Frontal cortex (tissue), 4 donors: ENCODE measurements at places on chromosomes 4 and X. TPM values are rescaled to one million over a fixed set of nuclear protein-coding genes. Genes with fewer than 3 reads are reported as not detected.

The FAM184B gene
- total RNA-seq = 5.3 TPM

The FGF16 gene
- 0.41 TPM for total RNA-seq

The CXCL13 gene
- not detected for total RNA-seq

The NXF2B gene
- total RNA-seq = not detected

The MAGEA4 gene
- total RNA-seq = not detected

The SHROOM4 gene
- total RNA-seq = 1.6 TPM

The STPG2 gene
- total RNA-seq = 7.3 TPM

The HSFX2 gene
- total RNA-seq = 1.2 TPM

The TIGD2 gene
- total RNA-seq = 12.2 TPM

The FAM199X gene
- total RNA-seq = 80.3 TPM
